ENCODE measurements at places on chromosomes 3 and 15.
A peak's percentile ranks its signal among the peaks of the same experiment; 100 is the strongest.

DNA sequence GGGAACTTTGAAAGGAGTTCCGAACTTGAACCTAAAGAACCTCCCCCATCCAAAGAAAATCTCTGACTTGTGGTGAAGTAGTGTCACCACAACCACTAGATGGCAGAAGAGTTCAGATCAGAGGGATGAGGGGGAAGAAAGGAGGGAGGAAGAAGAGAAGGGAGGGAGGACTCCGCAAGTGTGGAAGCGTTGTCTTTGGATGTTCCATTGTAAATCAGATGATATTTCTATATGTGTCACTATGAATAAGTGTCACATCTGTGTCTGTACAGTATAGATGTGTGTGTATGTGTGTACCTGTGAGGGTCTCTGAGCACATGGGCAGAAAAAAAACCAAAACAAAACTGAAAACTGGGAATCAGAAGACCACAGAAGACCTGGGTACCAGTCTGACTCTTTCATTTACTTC, 16.9 kb downstream of the SLC24A1 start:
- peak; percentile 19 for DNase-seq

DNA sequence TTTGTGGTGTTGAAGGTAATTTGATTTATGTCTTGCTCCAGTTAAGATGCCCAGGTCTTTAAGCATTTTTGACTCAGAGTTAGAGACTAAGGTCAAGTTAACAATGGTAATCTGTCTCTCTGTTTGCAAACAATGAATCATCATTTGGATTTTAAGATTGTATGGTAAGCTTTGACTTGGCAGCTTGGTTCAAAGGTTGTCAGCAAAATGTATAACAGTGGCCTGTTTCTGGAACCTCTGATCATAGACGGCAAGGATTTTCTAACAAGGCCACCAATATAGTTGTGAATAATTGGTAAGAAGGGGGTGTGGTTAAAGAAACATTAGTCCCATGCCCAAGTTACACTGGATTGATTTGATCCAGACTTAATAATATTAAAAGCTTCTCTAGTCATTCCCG, 775.2 kb upstream of the GOLIM4 start:
- DNase-seq: no peak

- no peak for DNase-seq
Observed at GRCh38 chr3:119630128-119630879, 30.1 kb downstream of the POPDC2 start.

DNA sequence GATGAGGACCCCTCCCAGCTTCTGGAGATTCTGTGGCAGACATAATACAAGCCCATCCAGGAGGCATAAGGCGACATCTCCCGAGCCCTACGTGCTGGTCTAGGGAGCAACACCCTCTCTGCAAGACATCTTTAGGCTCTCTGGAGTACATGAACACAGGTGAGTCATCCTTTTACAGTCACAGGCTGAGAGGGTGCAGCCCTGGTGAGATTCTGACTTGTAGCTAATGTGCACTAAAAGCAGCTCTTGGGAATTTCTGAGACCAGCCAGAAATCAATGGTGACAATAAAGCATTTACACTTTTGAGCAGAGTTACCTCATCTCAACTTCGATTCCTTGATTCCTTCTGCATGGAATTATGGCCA, 131.1 kb downstream of the XXYLT1 start:
- no peak for DNase-seq

DNA sequence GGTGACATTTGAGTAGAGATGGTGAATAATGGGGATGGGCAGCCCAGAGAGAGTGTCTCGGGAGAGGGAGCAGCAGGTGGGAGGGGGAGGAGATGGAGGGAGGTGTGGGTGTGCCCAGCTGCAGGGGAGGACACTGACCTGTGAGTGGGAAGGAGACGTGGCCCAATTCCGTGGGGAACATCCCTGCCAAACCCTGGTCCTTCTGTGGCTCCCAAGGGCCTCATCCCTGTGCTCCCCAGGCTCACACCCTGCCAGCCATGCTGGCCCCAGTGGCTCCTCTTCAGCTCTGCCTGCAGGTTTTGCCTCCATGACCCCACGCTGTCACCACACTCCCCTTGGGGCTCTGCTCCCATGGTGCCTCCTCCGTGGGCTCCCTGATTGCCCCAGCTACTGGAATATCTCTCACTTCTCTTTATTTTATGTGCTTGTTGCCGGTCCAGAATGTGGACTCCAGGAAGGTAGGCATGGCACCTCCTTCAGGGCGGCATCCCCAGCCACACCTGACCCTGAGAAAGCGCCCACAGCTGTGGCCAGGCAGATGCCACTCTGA, 7.0 kb downstream of the CFAP100 start:
- no peak for DNase-seq

DNA sequence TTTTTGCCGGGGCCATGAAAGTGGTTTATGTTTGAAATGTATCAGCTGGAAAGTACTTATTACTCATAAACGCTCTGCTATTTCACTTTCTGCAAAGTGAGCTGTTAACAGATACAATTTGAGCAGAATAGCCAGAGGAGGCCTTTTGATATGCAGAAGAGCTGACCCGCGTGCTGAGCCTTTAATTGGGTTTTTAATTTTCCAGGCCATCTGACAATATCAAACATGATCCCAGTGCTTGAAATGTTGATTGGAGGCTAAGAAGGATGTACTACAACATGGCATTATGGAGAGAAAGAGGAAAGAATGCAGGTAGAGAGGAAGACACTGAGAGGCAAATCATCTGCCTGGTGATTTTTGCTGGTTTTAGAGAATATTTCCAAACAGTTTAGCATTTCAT, 261.3 kb upstream of the MEIS2 start:
- no peak for DNase-seq

GRCh38 chr3:95627293-95627692, 1187.1 kb upstream of the EPHA6 start:
- no peak for DNase-seq

GRCh38 chr3:129326138-129326537, 47.5 kb downstream of the HMCES start:
- DNase-seq: no peak

- DNase-seq: no peak
Observed at GRCh38 chr3:53646723-53647122, 152.3 kb downstream of the CACNA1D start.

DNA sequence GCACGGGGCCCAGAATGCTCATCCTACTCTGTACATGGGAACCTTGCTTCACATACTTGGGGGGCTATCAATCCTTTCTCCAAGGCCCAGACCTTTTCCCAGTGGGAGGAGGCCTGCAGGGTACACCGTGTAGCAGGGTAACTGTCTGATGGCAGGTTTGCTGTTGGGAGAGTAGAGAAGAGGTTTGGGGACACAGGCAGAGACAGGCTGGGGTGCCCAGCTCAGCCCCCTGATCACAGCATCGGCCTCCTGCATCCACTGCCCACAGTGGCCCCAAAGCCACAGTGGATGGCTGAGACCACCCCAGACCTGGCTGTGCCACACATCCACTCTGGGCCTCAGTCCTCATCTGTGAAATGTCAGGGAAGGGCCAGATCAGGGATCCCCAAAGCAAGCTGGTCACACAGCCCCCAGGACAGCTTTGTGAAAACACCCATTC, 5.6 kb downstream of the CHRNA3 start:
- no peak for DNase-seq

GRCh38 chr3:116040152-116040551, 405.1 kb downstream of the LSAMP start:
- no peak for DNase-seq

- DNase-seq: no peak
Observed at GRCh38 chr3:46628901-46629369, 16.6 kb downstream of the FAM240A start.

- no peak for DNase-seq
Observed at GRCh38 chr3:23830869-23831484, 25.2 kb downstream of the UBE2E1 start.

- no peak for DNase-seq
Observed at GRCh38 chr3:115667738-115668065, 44.4 kb downstream of the GAP43 start.

DNA sequence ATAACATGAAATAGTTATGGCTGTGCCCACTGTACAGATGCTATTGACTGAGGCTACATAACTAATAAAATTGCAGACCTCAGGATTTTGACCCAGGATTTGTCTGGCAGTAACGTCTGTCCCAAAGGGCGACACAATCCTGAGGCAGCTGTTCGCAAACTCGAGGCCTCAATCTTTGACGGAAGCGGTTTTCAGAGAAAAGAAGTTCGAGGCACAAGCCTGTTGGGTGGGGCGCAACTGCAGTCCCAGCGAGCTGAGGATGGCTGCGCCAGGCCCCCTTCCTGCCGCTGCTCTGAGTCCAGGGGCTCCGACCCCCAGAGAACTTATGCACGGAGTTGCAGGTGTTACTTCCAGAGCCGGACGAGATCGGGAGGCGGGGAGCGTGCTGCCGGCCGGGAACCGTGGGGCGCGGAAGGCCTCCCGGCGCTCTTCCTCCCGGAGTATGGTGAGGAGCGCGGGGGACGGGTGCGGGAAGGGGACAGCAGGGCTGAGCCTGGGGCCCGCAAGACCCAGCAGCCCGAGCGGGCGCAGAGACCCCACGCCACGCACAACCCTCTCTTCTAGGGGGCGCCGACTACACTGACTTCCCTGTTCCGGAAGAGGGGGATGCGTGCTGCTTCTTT, at the start of gene PARP15:
TSS of gene PARP15 (plus strand) at position 242 of the 623 bp plus-strand sequence. CDS start at position 260, 18 bp downstream.
- no peak for DNase-seq

DNA sequence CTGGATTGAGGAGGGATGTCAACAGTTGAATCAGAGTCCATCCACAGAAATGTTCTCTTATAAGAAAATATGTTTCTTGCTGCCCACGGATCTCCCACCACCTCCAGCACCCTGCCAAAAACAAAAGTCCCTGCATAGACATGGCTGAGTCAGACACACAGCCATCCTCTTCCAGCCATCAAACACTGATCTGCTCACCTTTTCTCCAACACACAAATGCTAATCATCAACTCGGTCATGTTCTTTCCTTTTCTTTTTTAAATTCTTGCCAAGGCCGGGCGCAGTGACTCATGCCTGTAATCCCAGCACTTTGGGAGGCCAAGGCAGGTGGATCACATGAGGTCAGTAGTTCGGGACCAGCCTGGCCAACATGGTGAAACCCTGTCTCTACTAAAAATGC, 110.7 kb upstream of the IL12A start:
- DNase-seq: no peak

DNA sequence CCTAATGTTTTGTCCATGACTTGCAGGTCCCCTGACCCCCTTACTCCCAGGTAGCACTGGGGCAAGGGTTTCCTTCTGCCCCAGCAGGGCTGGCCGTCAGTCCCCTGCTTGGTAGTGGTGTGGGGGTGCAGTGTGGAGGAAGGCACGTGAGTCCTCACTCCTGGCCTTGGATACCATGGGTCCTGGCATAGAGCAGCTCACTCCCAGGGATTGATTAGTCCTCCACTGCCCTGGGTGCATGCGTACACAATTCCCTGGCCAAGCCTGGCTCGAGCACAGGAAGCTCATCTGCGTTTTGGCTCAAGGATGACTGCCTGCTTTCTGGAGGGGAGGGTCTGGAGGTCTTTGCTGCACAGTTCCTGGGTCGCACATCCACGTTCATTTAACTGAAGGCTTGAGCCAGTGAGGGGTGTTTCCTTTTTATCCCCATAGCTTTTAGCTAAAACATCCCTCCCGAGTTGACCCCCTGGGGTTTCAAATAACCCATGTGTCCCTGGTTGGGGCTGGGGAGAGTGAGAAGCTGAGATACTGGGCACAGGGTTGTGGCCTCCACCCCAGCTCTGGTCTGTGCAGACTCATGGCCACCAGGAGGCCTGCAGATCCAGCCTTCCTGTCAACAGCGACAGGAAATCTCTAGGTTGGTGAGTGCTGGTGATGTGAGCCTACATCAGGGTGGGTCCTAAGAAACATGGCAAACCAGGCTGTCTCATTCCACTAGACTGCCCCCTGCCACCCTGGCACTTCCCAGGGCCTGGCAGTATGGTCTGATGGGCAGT, 11.5 kb downstream of the HEMK1 start:
- DNase-seq: no peak

DNA sequence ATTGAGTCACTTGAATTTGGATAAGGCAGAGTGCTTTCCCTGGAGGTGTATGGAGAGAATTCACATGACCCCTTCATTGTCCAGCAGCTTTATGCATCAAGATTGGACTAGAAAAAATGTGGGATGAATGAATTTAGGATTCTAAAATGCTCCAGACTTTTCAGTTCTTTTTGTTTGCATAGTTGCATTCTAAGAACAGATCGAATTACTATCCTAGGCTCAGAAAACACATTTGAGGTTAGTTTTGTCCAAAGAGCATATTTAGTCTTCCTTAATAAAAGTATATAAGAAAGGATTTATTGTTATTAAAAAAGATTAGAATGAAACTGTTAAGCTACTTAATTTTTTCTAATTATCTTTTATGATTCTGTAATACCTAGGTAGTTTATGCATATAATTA, 127.4 kb downstream of the UBE2E2 start:
- DNase-seq: no peak

- no peak for DNase-seq
Observed at GRCh38 chr3:186915806-186916796, 14.2 kb upstream of the ST6GAL1 start.

DNA sequence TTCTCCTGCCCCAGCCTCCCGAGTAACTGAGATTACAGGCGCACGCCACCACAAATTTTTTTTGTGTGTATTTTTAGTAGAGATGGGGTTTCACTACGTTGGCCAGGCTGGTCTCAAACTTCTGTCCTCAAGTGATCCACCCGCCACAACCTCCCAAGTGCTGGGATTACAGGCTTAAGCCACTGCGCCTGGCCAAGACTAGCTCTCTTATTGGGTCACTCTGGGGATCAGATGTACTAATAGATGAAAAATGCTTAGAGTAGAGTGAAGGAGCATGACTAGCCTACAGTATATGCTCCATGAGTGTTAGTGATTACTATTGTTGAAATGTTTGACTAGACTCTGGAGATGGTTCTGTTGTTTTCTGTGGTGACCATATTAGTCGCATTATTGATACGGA, 21.8 kb downstream of the RARB start:
- no peak for DNase-seq

GRCh38 chr15:85905751-85906450, 111.2 kb upstream of the KLHL25 start:
- no peak for DNase-seq

GRCh38 chr3:10524270-10524669, 18.9 kb upstream of the ATP2B2 start:
- no peak for DNase-seq

- DNase-seq: no peak
Observed at GRCh38 chr15:82850731-82851130, 41.3 kb downstream of the WHAMM start.

GRCh38 chr15:62791694-62792093, 250.9 kb upstream of the TPM1 start:
- DNase-seq: no peak

GRCh38 chr3:116930786-116931185, 221.2 kb downstream of the TUSC7 start:
- DNase-seq: no peak

- no peak for DNase-seq
Observed at GRCh38 chr15:63824570-63824969, 9.2 kb downstream of the HERC1 start.

GRCh38 chr15:99957642-99958013, 224.4 kb upstream of the LYSMD4 start:
- no peak for DNase-seq

GRCh38 chr3:83934192-83935021, 1024.4 kb upstream of the CADM2 start:
- no peak for DNase-seq

DNA sequence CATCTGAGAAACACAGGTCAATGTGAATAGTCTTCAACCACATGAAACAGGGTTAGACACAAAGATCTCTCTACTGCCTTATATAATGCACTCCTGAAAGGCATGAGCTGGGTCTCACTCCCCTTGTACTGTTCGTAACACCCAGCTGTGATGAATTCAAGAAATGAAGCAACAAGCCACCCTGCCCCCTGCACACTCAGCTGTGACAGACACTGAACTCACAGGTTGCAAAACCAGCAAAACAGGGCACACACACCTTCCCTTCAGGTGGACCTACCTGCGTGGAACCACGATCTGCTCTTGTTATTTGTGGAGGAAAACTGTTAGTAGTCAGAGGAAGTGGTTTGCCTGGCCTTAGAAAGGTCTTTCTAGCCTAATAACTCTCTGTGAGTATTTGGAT, 64.5 kb downstream of the CERS3 start:
- no peak for DNase-seq

All from NCI-H187 (cell line).